ENCODE measurements at places on chromosomes 4 and X.

DNA sequence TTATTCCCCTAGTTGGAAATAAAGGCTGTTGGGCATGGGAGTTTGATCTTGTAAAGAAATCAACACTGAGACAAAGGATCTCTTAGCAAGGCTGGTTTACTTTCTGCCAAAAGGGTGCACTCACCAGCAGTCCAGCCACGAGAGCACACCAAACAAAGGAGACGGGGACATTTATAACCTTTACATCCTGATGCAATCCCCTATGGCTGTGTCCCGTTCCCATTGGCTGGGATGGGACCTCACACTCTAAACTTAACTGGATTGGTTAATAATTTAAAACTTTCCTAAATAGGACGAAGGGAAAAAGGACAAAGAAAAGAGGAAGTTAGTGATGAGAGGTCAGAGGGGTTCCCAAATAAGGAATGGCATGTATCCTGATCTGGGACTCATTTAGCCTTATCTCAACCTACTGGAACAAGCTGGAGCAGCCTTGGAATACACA, 17.9 kb downstream of the METAP1 start:
- no peak for DNase-seq

GRCh38 chr4:157012781-157013180, 41.2 kb upstream of the PDGFC start:
- DNase-seq: no peak

DNA sequence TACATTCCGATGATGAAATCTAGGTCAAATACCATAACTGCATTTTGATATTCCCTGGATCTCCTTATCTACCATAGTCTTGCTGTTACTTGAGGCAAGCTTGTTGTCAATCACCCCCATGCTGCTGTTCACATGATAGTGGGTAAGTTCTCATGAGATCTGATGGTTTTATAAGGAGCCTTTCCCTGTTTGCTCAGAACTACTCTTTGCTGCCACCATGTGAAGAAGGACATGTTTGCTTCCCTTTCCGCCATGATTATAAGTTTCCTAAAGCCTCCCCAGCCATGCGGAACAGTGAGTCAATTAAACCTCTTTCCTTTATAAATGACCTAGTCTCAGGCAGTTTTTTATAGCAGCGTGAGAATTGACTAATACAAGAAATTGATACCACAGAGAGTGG, 432.0 kb downstream of the GLUD2 start:
- no peak for DNase-seq

- no peak for DNase-seq
Observed at GRCh38 chrX:16658284-16658683, 8.3 kb downstream of the S100G start.

DNA sequence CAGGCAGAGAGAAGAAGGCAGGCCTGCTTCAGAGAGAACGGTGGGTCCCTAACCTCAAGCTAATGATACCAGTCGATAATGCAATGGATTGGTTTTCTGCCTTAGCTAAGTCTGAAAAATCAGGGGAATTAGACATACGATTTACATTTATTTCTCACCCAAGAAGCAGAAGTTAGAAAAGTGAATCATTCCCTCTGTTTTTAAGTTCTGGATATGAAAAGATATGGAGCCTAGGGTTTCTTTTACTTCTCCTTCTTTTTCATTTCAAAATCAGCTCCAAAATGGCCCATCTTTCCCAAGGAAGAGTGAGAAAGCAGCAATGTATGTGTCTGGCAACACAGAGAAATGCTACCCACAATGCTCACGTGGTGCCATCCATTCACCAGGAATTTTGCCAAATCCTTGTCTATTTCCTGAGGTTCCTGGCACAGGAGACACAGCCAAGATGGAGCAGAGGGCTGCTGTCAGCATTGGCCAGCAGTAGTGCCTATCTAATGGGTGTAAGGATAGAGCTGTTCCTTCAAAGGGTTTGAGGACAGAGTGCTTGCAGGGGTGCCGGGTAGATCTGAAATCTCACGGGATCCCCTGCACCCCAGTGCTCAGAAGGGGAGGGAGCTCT, 231.5 kb downstream of the MAML3 start:
- no peak for DNase-seq

DNA sequence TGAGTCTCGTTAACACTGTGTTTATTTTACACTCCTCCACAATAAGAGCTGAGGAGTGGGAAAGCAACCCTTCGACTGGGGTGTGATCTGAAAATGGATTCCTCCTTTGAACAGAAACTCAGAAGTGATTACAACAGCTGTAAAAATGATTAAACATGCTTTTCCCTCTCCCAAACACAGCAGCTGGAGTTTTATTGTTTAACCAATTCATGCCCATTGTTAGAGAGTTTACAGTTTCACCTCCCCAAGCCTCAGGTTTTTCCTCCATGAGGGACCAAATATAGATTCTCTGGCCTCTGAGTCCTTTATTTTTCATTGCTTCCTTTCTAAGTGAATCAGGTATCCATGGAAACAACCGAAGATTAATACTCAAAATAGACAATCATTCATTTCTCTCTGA, 263.0 kb upstream of the TAPT1 start:
- no peak for DNase-seq

DNA sequence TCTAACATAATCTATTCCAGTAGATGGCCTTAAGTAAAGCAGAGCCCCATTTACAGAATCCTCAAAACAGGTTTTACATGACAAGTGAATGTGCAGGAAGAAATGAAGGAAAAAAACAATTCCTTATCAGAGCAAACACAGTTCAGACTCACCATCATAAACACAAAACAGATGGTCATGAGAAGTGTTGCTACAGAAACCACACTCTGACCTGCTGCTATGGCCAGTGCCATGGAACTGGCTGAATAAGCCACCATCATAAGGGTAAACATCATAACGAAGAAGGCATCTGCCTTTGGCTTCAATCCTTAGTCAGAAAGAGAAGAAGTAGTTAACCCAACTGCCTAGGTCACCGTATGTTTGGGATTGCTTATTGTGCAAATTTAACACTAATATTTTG, 61.1 kb downstream of the ABCG2 start:
- no peak for DNase-seq

GRCh38 chr4:138542191-138542776, 300.1 kb upstream of the SLC7A11 start:
- DNase-seq: no peak

DNA sequence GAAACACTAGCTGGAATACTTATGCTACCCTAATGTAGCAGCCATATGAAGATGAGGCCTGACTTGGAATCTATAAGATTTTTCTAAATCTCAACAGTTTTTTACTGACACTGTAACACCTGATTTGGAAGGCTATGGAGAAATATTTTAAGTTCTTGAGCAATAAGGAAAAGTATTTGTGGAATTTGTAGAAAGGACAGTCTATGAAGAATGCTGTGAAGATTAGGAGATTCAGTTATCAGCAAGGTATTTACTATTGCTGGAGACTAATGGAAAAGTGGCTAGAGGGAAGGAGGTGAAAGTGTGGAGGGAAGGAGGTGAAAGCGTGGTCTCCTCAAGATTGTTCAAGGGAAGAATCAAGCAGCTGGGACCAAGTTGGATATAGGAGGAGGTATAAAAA, 190.0 kb upstream of the EMCN start:
- DNase-seq: no peak

GRCh38 chrX:131057706-131058105, 440 bp upstream of the ARHGAP36 start:
- no peak for DNase-seq

DNA sequence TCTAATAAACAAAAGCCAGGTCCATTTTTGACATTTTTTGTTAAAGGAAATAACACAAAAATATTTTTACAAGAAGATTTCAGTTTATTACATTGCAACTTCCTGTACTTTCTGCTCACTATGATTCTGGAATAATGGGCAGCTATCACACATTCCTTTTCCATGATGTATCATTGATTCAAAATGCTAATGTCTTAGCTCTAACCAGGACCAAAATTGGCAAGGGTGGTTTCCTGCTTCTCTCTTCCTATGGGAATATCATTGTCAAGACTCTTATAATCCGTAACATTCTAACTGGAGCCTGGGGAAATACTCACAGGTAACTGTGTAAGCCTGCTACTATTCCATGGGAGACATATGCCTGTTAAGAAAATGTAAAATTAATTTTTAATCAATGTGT, 218.6 kb downstream of the DCAF12L2 start:
- no peak for DNase-seq

DNA sequence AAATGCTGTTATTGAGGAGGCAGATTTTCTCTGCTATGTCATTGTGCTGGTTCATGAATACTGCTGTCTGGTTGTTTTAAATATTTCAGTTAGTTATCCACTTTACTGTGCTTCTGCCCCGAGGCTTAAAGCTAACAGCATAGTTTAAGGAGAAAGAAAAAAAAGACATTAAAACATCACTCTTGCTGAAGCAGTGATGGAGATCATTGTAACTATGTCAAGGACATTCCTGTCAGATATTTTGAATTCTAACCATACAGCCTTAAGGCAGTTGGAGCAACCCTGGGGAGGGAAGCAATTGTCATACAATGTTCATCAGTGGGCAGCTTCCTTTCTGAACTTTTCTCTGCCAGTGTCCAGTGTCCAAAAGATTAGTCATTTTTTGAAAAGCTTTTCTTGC, 199.0 kb upstream of the DDX53 start:
- no peak for DNase-seq

DNA sequence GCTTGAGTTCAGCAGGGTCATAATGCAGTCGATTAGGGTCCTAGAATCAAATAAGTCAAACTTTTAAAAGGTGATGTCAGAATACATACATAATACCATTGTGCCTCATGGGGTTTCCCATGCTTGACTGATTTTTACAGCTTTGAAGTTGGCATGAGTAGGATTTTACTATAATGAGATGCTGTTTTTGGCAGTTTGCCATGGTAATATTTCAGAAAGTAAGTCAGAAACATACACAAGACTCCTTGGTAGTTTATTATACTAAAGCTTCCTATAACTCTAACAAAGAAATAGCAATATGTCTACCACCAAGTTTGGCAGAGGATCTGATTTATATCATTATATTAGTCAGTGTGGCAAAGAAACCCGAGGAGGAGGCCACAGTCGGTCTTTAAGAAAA, 45.2 kb downstream of the PHKA2 start:
- no peak for DNase-seq

GRCh38 chrX:16842684-16843083, 27.5 kb downstream of the RBBP7 start:
- no peak for DNase-seq

DNA sequence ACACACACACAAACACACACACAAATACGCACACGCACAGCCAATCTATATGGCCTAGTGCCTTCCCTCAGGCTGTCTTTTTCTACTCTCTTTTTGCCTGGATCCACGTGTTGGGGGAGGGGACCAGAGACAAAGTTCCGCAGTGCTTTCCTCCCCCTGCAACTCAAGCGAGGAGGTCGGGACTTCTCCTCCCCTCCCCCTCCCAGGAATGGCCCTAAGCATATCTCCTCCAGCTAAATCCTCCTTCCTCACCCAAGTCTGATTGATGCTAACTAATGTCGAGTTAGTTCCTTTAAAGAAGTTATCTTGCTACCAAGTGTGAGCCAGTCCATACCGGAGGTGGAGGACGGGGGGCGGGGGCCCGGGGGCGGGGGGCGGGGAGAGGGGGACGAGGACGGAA, 141.2 kb upstream of the ZIC3 start:
- DNase-seq: no peak

GRCh38 chr4:124682384-124682783, 30.1 kb downstream of the ANKRD50 start:
- DNase-seq: no peak

DNA sequence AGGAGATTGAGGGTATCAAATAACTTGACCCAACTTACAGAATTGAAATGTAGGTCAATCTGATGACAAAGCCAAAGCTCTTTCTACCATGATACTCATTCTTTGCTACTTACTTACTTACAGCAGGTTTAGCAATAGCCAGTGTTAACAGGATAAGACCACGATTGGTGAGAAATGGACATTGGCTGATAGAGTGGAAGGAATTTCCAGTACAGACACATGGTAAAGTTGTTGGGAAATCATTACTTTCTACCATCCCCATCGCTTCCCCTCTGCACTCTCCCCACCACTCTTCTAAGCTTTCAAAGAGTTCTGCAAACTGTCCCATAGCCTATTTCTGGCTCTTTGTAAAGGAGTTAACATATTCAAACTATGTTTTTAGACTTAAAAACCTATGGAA, 119.7 kb downstream of the CHRNA9 start:
- DNase-seq: no peak

GRCh38 chrX:108396188-108396891, 41.9 kb downstream of the COL4A6 start:
- no peak for DNase-seq

GRCh38 chrX:69133921-69134542, 31.2 kb downstream of the PJA1 start:
- DNase-seq: no peak

DNA sequence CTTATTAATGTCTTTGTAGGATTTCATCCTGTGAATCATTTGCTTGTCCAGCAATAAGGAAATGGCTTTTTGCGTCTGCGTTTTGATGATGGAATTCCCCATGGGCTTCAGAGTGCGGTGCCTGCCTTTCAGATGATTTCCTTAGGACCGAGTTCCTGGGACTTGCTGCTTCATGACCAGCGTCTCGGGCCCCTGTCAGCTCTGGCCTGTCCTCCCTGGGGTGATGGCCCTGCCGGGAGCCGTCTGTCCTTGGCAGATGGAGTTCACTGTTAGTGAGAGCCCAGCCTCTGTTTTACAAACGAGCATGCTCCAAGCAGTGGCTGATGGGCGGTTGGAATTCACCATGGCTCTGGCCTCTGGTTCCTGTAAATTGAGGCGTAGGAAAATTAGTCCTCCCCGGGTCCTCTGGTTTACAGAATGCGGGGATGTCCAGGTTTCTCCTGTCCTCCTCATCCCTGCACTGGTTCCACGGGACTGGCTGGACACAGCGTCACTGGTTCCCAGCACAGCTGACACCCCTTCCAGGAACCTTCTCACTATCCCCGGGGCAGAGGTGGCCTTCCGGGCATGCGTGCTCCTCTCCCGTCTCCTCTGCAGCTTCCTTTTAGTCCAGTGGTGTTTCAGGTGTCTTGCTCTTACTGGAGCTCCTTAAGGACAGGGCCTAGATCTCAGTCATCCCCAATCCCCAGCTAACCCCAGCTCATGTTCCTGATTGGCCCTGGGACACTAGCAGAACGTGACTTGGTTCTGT, 34.9 kb downstream of the TBC1D14 start:
- DNase-seq: no peak

DNA sequence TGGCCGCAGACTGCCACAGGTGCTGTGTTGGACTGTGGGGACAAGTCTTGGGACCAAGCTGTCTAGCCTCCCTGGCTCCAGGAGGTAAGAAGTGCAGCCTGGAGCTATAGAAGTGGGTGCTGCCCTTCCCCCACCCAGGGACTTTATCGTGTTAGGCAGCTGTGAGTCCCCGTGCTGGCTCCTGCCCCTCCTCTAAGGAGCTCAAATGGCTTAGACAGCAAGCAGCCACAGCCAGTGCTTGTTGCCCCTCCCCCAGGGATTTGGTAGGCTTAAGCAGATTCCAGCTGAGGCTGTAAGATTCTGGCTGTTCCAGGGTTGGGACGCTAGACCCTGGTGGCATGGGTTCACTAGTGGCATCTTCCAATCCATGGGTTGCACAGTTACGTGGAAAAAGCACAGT, 979.4 kb upstream of the PCDH10 start:
- no peak for DNase-seq

DNA sequence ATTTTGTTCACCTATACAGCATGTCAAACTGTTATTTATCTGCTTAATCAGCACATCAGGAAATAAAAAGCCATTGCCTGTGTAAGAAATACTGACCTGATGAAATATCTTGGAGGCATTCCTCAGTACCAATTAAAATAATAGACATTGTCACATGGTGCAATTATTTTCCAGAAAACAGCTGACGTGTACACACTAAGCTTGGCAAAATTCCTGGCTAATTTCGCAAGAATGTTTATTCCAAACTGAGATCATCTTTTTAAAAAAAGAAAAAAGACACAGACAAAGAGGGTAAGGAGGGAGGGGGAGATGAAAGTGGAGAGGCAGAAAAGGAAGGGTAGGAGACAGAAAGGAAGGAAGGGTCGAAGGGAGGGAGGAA, 61.9 kb upstream of the NFKB1 start:
- no peak for DNase-seq
